ENCODE measurements at places on chromosomes 5 and 9.

- DNase-seq: no peak
Observed at GRCh38 chr5:32711681-32712480, 760 bp downstream of the NPR3 start.

DNA sequence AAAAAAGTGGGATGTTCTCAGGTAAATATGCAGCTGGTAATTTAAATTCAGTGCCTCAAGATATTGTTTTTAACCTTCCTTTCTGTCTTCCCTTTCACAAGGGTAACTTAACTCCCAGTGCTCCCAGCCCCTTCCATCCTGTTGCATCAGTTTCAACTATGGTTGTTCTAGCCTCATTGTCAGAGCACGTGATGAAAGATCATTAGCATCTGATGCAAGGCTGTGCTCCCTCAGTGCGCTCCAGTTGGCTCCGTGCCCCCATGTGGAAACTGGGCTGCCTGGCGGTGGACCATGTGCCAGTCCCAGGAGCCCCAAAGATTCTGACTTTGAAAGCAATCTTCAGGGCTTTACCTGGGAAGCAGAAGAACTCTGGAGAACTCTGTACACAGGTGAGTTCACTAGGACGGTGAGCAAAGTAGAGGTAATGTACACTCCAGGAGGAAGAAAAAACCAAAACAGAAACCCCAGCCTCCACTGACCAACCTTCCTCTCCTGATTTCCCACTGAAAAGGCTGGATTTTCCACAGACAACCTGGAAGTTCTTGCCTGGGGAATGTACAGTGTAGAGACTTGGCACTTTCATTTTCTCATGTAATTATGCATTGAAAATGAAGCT is 96.9 kb downstream of the SLC1A3 start:
- no peak for DNase-seq

DNA sequence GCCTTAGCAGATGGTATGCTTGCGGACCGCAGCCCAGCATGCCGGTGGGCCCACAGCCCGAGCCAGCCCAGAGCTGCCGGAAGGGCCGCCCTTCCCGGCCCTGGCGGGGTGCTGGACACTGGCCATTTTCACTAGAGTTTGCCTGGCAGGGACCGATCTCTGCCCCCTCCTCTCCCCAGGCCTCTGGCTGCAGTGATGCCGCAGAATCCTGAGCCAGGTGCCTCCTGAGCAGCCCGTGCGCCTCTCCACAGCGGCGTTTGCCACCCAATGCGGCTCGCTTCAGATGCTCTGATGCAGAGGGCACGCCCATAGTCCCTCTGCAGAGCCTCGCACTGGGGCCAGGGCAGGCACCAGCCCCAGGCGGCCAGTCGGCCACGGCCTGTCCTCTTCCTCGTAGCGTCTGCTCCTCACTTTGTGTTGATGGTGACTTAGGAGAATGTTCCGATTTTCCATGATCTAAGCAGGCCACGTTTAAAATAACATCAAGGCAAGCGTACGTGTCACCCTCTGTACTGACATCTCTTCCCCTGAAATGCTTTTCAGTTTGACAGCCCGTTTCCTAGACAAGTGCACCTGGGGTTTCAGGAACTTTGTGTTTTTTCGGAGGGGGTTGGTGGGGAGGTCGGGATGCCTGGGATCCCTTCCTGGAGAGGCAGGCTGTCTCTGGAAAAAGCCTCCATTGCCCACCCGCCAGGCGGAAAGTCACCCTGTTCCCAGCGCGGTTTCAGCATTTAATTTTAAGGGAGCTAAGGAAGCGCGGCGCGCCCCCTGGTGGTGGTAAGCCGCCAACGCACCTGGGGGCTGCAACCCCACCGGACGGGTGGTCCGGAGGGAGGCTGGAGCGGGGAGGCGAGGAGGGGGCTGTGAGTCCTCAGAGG is 29.8 kb upstream of the HMCN2 start:
- peak; percentile 68 for DNase-seq

GRCh38 chr9:115008536-115009270 is 78.3 kb upstream of the TNFSF8 start:
- DNase-seq: no peak

DNA sequence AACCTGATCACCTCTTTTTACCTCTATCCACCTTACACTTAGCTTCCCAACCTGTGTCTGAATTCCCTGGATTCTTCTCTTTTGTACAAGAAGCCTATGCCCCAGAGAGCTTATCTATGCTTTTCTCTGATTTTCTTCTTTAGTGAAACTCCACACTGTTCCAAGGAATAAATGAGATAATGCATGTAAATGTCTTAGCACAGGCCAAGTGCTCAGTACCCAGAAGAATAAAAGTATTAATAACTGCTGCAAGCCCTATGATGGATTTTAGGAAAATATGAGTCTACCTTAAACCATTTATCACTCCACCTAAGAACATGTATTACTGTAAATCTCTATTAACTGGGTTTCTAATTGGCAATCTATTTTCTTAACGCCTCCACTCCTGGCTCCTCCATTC is 168.5 kb upstream of the TNC start:
- no peak for DNase-seq
